SK-MEL-5 (cell line): ENCODE measurements at places on chromosomes 4 and X. TPM values are rescaled to one million over a fixed set of nuclear protein-coding genes. Genes with fewer than 3 reads are reported as not detected.
A peak's percentile ranks its signal among the peaks of the same experiment; 100 is the strongest.

The ZFX gene
- 21.8 and 24.8 TPM in 2 replicates for total RNA-seq

- no peak for DNase-seq
These were observed 82.6 kb downstream of the HADH start for GRCh38 chr4:108072300-108072699.

The PRRG1 gene
- total RNA-seq = 15.2 and 17.6 TPM in 2 replicates

- DNase-seq = no peak
These were observed 240.4 kb upstream of the TET2 start for GRCh38 chr4:104906276-104906675.

- no peak for DNase-seq
These were observed 25.8 kb upstream of the PLA2G12A start for GRCh38 chr4:109755656-109756055.

DNA sequence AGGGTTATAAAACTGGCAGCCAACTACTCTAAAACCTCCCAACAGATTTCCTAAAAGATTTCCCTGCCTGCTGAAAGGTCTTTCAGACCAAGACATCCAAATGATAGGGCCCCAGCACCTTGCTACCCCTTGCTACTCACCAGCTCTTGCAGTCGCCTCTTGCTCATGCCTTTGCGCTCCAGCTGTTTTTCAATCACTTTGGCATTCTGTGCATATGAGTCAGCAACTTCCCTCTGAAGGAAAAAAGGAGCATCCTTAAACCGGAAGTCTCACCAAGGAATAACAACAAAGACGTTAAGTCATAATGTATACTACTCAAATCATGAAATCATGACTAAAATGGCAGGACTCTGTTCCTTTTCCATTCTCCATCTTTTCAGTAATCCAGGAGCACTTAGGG is 24.0 kb downstream of the STEEP1 start:
- DNase-seq = peak; percentile 11
